Chondrocyte (in vitro differentiated cells): ENCODE measurements at places on chromosomes 2 and 18. TPM values are rescaled to one million over a fixed set of nuclear protein-coding genes. Genes with fewer than 3 reads are reported as not detected.
A peak's percentile ranks its signal among the peaks of the same experiment; 100 is the strongest.

PAIP2B gene
- 0.67 to 0.73 TPM (median 0.70 TPM) in 3 replicates for total RNA-seq

TEX44 gene
- not detected in 3 replicates for total RNA-seq

PROKR1 gene
- not detected in 3 replicates for total RNA-seq

KCNK3 gene
- total RNA-seq, result 0.77 to 2.9 TPM (median 2.8 TPM) in 3 replicates

MEP1B gene
- not detected in 3 replicates for total RNA-seq

DYNAP gene
- not detected in 3 replicates for total RNA-seq

CCDC148 gene
- 0.52 to 1.5 TPM (median 1.4 TPM) in 3 replicates for total RNA-seq

TXNDC2 gene
- total RNA-seq, result 0.17 to 0.41 TPM (median 0.28 TPM) in 3 replicates

DNA sequence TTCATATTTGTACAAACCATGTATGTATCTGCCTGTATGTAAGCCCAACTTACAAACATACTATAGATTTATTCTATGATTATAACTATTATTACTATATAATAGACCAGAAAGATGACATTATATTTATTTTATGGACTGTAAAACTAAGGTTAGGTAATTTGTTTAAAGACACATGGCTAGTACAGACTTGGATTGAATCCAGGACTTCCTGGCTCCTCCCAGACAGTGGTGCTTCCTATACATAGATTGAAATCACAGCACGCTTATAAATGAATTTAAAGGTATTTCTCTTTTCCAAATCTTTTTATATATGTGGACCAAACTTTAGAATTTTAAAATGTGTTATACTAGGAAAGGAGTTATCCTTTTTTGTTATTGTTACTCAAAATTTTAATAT lies 151.6 kb upstream of the MYO3B start:
- no peak for DNase-seq
- H3K27ac ChIP-seq, result no peak overlapping the region
- no peak overlapping the region for H3K4me3 ChIP-seq
- peaks cover 10% of the 10 kb centered on the region for H3K4me1 ChIP-seq
- H3K27me3 ChIP-seq, result no peaks in the 10 kb centered on the region
- peaks cover 15% of the 10 kb centered on the region for H3K36me3 ChIP-seq

GRCh38 chr2:156466739-156467405 lies 30.7 kb downstream of the GPD2 start:
- peaks cover 47% of the 10 kb centered on the region for H3K4me1 ChIP-seq
- H3K27me3 ChIP-seq, result no peaks in the 10 kb centered on the region
- H3K27ac ChIP-seq, result peak overlapping the region; percentile 79
- H3K4me3 ChIP-seq, result no peak overlapping the region

DNA sequence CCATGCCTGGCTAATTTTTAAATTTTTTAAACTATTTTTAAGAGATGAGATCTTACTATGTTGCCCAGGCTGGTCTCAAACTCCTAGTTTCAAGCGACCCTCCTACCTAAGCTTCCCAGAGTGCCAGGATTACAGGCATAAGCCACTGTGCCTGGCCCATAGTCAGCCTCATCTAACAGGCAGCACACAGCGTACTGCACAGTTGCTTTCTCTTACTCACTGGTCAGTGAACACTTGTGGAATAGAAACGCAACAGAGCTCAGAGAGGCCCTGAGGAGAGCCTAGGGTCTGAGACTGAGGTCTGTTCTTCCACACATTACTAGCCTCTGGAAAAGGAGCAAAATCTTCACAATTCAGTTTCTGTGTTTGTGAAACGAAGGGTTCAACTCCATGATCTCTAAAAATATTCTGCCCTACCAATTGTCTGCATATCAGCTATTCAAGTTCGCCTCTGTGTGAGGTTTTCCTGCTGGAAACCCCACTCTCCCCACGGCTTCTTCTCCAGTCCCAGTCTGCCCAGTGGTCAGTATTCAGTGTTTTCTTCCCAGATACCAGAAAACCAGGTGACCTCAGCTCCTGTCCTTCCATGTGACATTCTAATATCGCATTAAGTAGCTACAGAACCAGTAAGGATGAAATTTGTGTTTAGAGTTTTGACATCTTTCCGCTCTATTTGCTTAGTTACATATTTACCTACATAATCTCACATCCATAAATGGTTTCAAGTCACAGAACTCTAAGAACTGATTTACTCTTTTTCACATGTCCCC lies 26.6 kb upstream of the SNTG2 start:
- no peak for DNase-seq
- H3K4me1 ChIP-seq, result no peaks in the 10 kb centered on the region
- H3K27me3 ChIP-seq, result peaks cover 6% of the 10 kb centered on the region
- no peak overlapping the region for H3K27ac ChIP-seq
- H3K36me3 ChIP-seq, result no peaks in the 10 kb centered on the region

- peaks cover 1% of the 10 kb centered on the region for H3K36me3 ChIP-seq
- H3K4me3 ChIP-seq, result no peak overlapping the region
- H3K27me3 ChIP-seq, result no peaks in the 10 kb centered on the region
- no peak for DNase-seq
- H3K27ac ChIP-seq, result no peak overlapping the region
These were observed 1400.4 kb downstream of the SUCLG1 start for GRCh38 chr2:83058683-83059082.

GRCh38 chr2:29202819-29203495 lies 87.7 kb downstream of the CLIP4 start:
- no peaks in the 10 kb centered on the region for H3K27me3 ChIP-seq
- H3K4me3 ChIP-seq, result no peak overlapping the region
- no peaks in the 10 kb centered on the region for H3K4me1 ChIP-seq
- H3K27ac ChIP-seq, result no peak overlapping the region

DNA sequence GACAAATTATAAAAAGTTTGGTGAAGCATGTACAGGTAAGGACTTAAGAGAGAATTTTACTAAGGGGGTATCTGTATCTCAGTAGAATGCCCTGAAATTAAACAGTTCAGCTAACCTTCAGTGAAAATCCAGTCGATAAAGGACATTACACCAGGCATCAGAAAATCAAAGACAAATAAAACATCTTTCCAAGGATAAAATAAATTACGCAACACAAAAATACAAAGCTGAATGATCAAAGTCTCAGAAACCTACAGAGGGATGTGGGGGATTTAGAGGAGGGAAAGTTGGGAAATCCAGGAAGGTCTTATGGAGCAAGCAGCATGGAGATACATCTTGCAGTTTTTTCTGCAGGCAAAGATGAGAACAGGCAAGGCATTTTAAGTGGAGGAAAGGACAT lies 384.1 kb downstream of the TNS1 start:
- H3K36me3 ChIP-seq, result no peaks in the 10 kb centered on the region
- H3K4me1 ChIP-seq, result peaks cover 68% of the 10 kb centered on the region
- H3K27ac ChIP-seq, result no peak overlapping the region
- H3K27me3 ChIP-seq, result no peaks in the 10 kb centered on the region
- no peak overlapping the region for H3K4me3 ChIP-seq
- no peak for DNase-seq

DNA sequence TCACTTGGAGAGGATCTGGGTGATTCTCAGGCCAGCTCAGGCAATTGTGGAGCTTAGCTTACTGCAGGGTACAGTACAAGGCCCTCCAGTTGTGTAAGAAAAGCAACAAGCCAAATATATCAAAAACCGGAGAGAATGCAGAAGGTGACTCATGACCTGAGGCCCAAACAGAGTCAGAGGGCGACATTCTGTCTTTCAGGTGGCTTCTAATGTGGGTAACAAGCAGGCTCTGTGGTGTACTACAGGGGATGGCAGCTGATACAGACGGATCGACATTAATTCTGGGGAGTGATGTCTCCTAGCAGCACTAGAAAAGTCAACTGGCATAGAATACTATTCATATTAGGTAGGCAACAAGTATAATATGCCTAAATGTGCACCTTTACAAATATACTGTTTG lies 219.5 kb upstream of the SOX11 start:
- peaks cover 1% of the 10 kb centered on the region for H3K36me3 ChIP-seq
- no peak overlapping the region for H3K4me3 ChIP-seq
- H3K27me3 ChIP-seq, result no peaks in the 10 kb centered on the region

DNA sequence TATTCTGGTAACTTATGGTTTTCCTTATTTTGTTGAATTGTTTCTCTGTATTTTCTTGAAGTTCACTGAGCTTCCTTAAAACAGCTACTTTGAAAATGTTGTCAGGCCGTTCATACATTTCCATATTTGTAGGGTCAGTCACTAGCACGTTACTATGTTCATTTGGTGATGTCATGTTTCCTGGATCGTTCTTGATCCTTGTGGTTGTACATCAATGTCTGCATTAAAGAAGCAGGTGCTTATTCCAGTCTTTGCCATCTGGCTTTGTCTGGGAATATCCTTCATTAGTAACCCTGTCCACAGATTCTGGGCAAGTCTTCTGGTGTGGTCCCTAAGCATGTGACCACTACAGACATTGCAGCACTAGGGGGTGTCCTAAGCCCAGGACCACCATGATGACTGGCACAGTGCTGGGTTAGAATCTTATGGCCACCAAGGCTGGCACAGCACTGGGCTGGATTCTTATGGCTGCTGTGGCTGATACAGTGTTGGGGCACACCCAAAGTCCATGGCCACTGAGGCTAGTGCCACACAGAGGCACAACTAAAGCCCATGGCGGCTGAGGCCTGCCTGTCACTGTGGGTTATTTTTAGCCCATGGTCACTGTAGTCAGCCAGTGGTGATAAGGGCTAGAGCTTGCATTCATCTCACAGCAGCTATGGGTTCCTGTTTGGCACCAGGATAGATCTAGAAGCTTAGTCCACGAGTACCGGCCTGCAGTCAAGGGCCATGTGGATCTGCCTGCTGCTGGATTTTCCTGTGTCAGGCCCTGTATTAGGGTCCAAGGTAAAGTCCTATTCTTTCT lies 13.2 kb downstream of the VWA3B start:
- no peak overlapping the region for H3K4me3 ChIP-seq
- no peaks in the 10 kb centered on the region for H3K36me3 ChIP-seq
- H3K27ac ChIP-seq, result no peak overlapping the region
- no peak for DNase-seq

- H3K4me1 ChIP-seq, result no peaks in the 10 kb centered on the region
- H3K36me3 ChIP-seq, result peaks cover 2% of the 10 kb centered on the region
- H3K27ac ChIP-seq, result no peak overlapping the region
- H3K4me3 ChIP-seq, result no peak overlapping the region
These were observed 88.1 kb upstream of the ASAP2 start for GRCh38 chr2:9118383-9118960.

- H3K4me1 ChIP-seq, result peaks cover 37% of the 10 kb centered on the region
- no peak overlapping the region for H3K4me3 ChIP-seq
- H3K27ac ChIP-seq, result peak overlapping the region; percentile 52
- H3K27me3 ChIP-seq, result no peaks in the 10 kb centered on the region
- no peak for DNase-seq
These were observed 166.0 kb downstream of the AGAP1 start for GRCh38 chr2:235659767-235660322.

- peaks cover 8% of the 10 kb centered on the region for H3K36me3 ChIP-seq
- H3K4me3 ChIP-seq, result no peak overlapping the region
- H3K27me3 ChIP-seq, result no peaks in the 10 kb centered on the region
- no peak overlapping the region for H3K27ac ChIP-seq
- no peak for DNase-seq
These were observed 84.7 kb downstream of the ZNF407 start for GRCh38 chr18:74682141-74682990.

DNA sequence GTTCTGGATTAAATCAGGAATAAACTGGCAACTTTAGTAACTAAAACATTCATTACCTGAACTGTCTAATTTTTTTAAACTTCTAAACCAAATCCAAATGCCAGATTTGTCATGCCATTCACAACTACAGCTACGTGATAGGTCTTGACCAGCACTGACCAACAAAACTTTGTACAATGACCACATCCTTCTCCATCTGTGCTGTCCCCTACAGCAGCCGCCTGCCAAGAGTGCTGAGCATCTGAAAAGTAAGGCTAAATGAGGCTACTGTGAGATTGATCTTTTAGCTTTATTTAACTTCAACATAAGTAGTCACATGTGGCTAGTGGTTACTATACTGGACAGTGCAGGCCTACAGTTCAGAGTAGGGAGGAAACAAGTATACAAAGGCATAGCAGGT lies 7.6 kb downstream of the FAM168B start:
- peaks cover 15% of the 10 kb centered on the region for H3K36me3 ChIP-seq
- peaks cover 8% of the 10 kb centered on the region for H3K4me1 ChIP-seq
- no peak overlapping the region for H3K4me3 ChIP-seq

DNA sequence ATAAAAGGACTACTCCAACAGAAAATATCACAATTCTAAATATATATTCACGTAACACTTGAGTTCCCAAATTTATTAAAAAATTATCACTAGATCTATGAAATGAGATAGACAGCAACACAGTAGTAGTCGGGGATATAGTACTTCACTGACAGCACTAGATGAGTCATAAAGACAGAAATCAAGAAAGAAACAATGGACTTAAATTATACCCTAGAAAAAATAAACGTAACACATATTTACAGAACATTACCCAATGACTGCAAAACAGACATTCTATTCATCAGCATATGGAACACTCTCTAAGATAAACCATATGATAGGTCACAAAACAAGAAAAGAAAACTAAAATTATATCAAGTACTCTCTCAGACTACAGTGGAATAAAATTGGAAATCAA lies 429.4 kb downstream of the MBD2 start:
- H3K4me3 ChIP-seq, result no peak overlapping the region
- no peak for DNase-seq
- H3K4me1 ChIP-seq, result peaks cover 11% of the 10 kb centered on the region

GRCh38 chr18:42882122-42882521 lies 233.4 kb downstream of the RIT2 start:
- H3K27ac ChIP-seq, result no peak overlapping the region
- no peak for DNase-seq
- no peaks in the 10 kb centered on the region for H3K4me1 ChIP-seq
- H3K27me3 ChIP-seq, result peaks cover 7% of the 10 kb centered on the region
- no peaks in the 10 kb centered on the region for H3K36me3 ChIP-seq
- H3K4me3 ChIP-seq, result no peak overlapping the region

DNA sequence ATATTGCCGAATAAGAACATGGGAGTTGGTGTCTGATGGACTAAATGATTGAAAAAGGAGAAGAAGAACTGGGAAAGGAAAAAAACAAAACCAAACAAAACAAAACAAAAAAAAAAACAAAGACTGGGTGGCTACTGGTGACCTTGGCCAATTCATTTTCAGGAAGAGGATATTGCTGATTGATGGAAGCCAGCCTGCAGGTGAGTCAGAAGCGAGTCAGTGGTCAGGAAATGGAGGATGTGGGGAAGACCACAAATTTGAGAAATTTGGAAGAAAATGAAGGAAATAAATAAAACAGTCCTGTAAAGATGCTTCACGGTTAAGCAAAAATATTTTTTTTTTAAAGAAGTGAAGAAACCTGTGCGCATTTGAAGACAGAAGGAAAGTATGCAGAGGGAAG lies 296.9 kb downstream of the ZNF521 start:
- DNase-seq, result no peak
- H3K4me3 ChIP-seq, result no peak overlapping the region
- no peaks in the 10 kb centered on the region for H3K27me3 ChIP-seq
- H3K36me3 ChIP-seq, result no peaks in the 10 kb centered on the region

- H3K27ac ChIP-seq, result no peak overlapping the region
- H3K36me3 ChIP-seq, result no peaks in the 10 kb centered on the region
- H3K27me3 ChIP-seq, result peaks cover 3% of the 10 kb centered on the region
- no peak overlapping the region for H3K4me3 ChIP-seq
- DNase-seq, result no peak
- no peaks in the 10 kb centered on the region for H3K4me1 ChIP-seq
These were observed 68.5 kb upstream of the PID1 start for GRCh38 chr2:229339618-229340017.

GRCh38 chr2:24247592-24247991 lies 72.7 kb downstream of the FAM228A start:
- H3K36me3 ChIP-seq, result peaks cover 19% of the 10 kb centered on the region
- peaks cover 4% of the 10 kb centered on the region for H3K4me1 ChIP-seq
- no peaks in the 10 kb centered on the region for H3K27me3 ChIP-seq
- H3K27ac ChIP-seq, result no peak overlapping the region
- no peak for DNase-seq
